ACHN (cell line): ENCODE measurements at places on chromosomes 11 and 22.

- DNase-seq, result no peak
Measured at GRCh38 chr22:41425660-41426365, 20.8 kb downstream of the TOB2 start.

- no peak for DNase-seq
Measured at GRCh38 chr11:117313828-117314768, 2.0 kb downstream of the BACE1 start.

DNA sequence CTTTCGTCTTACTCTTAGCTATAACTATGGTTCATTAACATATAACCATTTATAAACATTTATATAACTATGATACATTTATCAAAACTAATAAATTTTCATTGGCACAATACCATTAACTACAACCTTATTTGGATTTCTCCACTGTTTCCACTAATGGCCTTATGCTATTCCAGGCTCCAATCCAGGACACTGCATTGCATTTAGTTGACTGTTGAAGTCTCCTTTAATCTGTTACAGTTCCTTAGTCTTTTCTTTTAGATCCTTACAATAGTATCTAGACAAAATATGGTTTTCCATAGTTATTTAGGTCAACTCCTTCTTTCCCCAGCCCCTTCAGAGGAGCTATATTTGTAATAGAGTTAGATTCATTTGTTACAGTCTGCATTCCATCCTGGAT, 47.2 kb downstream of the CCDC34 start:
- DNase-seq, result no peak

- no peak for DNase-seq
Measured at GRCh38 chr11:119808407-119809185, 79.6 kb upstream of the NECTIN1 start.

- no peak for DNase-seq
Measured at GRCh38 chr22:37145180-37146050, 4.3 kb downstream of the IL2RB start.
